ENCODE measurements at places on chromosomes 3 and 15. TPM values are rescaled to one million over a fixed set of nuclear protein-coding genes. Genes with fewer than 3 reads are reported as not detected.

DNA sequence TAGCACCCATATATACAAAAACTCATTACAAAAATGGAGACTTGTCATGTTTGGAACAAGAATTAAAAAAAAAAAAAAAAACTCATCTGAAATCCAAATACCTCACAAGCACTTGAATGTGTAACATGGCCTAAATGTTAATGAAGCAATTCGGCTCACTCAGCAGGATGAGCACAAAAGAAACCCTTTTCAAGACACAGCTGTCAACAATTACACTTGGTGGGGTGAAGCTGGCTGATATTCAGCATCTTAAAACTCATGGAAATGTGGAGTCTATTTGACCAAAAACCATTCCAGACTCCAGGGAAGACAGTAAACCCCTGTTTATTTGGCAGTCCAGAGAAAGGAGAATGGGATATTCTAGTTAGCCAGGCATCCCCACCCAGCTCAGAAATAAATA is 205.4 kb upstream of the TSC22D2 start:
- DNase-seq, result peak; percentile 75

- DNase-seq, result peak; percentile 49
Observed at GRCh38 chr3:138833899-138834595, 681 bp downstream of the PIK3CB start.

DNA sequence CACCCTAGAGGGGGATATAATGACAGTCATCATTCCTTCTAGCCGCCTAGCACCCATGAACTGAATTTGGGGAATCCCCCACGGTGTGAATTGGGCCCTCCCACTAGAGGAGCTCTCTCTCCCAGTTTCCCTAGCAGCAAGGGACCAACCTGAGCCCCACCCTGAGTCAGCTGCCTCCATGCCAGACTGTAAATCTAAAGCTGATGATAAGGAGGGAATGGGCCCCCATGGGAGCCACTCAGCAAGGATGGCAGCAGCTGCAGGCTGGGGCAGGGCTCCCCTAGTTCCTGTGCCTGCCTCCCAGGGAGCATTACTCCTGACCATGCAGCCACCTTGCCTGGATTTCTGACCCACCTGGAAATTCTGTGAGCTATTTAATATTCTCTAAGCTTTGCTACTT is 57.0 kb upstream of the PXYLP1 start:
- no peak for DNase-seq

Gene ZMYND10
- 0.89 TPM for total RNA-seq

GRCh38 chr3:134711284-134711683 is 60.5 kb upstream of the KY start:
- DNase-seq, result no peak

DNA sequence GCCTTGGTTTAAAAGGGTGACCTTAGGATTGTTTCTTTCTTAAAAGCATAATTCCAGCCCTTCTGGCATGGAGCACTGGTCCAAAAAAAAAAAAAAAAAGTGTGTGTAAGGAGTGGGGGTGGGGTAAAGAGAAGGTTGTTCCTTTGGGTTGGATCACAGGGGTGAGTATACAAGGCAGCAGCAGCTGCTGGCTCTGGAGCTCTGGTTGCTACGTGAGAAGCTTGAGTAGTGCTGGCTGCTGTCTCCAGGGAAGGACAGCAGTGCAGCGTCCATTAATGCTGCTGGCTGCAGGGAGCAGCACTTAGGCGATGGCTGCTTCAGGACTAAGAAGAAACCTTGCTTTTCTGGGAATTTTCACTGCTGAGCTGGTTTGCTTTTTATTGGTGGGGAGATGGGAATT is 2.3 kb downstream of the SETD5 start:
- peak; percentile 88 for DNase-seq

DNA sequence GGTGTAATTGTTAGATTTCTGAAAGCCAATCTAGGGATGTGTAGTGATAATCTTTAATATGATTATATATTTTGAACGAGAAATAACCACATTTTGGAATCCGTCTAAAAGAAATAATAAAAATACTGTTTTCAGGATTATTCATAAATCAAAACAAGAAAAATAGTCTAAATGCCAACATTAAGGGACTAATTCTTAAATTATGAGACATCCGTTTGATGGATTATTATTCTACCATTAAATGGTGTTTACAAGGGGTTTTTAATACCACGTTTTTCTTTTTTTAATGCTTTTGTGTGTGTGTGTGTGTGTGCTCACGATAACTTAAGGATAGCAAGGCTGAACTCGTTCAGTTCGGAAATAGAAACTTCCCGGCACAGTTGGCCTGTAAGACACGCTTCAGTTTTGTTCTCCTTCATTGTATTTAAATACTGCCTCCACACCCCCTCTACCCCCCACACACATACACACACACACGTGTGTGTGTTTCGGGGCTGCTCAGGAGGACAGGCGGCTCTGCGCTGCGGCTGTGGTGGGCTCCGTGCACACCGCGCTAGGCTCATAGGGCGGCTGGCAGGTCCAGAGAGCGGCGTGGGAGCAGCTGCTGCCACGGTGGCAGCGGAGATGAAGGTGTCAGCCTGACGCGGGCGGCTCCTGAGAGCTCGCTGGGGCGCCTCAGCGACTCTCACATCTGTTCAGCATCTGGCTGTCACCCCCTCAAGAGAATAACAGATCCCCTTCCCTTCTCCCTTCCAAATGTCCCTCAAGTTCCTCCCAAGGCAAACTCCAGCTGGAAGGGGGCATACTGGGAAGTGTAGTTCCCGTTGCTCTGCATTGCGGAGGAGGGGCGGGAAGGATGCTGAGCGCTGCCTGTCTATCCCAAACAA is 23.0 kb upstream of the ANP32A start:
- peak; percentile 70 for DNase-seq

- no peak for DNase-seq
Observed at GRCh38 chr3:100002599-100003350, 111.5 kb downstream of the FILIP1L start.

Gene TTC21A
- 4.3 TPM for total RNA-seq

Measured in skin of body (tissue), 3 donors.